ENCODE measurements at places on chromosomes 12 and 14.
A peak's percentile ranks its signal among the peaks of the same experiment; 100 is the strongest.

DNA sequence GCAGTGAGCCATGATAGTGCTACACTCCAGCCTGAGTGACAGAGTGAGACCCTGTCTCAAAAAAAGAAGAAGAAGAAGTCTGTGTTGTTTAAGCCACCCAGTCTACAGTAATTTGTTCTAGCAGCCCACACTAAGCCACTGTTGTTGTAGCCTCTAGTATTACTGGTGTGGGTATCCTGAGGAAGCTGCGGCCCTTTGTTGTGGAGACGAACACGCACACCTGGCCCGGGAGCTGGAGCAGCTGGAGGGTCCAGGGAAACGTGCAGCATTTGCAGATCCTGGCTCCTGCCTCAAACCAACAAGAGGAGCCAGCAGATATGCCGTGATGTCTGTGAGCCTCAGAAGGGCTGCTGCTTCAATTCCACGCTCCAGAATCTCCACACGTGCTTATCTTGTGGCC, 65.3 kb downstream of the MAP1LC3B2 start:
- no peak for DNase-seq

- no peak for DNase-seq
These were observed 156.8 kb upstream of the CLEC14A start for GRCh38 chr14:38412654-38413053.

DNA sequence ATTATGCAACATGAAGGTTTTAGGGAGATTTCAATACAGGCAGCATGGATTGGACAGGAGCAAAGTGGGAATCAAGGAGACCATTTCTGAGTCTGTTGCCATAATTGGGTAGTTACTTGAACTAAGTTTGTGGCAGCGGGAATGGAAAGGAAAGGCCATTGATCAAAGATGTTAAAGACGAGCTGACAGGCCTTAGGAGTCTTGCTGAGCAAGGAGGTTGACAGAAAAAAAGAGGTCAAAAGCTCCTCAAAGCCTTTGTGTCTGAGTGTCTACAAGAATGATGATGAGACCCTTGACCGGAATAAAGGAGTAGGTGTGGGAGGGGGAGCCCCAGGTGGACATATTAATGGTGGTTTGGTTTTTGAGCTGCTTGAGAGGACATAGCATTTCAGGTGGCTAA, 9.4 kb downstream of the PLEKHA5 start:
- no peak for DNase-seq

DNA sequence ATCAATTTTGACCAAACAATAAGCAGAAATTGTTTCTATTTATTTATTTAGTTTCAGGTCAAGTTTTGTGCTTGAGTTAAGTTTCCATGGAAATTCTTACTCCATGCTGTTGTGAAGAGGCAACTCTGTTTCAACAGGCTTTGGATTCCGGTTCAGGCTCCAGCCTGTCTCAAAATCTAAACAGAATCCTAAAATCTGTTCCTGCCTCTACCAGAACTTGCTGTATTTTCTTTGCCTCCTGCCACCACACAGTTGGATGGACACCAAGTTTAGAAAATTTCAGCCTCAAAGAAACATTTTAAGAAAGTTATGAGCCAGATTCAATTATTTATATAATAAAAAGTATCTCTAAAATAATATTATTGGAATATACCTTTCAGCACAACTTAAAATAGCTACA, 330.9 kb downstream of the FOXG1 start:
- DNase-seq = no peak

DNA sequence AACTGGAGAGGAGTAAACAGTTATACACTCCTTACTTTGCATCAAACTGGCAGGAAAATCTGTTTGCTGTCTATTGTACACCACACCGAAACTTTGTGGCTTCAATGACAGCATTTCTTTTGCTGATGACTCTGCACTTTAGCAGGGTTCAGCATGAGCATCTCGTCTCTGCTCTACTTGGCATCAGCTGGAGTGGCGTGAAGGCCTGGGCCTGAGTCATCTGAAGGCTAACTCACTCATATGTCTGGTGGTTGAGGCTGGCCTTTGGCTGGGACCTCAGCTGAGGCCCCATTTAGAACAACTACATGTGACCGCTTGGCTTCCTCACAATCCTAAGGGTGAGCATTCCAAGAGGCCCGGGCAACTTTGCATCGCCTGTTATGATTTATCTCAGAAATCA, 28.7 kb upstream of the REP15 start:
- DNase-seq = no peak

GRCh38 chr12:90122681-90123080, 414.0 kb upstream of the ATP2B1 start:
- DNase-seq = no peak

DNA sequence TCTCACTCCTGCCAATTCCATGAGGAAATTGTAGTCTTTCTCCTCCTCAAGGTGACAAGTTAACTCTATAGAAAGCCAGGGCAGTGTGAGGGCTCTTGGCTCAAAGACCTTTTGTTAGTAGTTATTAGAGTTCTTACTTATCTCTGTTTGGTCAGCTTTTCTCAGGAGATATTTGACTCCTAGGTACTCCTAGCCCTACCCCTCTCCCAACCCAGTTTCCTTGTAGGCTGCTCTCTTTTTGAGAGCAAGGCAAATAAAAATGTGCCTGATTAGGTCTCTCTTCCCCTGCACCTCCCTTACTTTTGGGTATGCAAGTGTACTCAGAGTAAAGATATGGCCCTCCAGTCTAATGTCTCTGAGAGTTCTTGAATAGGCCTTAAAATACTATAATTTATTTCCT, 23.8 kb downstream of the BTG1 start:
- DNase-seq = no peak

- no peak for DNase-seq
These were observed 30.8 kb downstream of the NOS1 start for GRCh38 chr12:117330441-117331113.

DNA sequence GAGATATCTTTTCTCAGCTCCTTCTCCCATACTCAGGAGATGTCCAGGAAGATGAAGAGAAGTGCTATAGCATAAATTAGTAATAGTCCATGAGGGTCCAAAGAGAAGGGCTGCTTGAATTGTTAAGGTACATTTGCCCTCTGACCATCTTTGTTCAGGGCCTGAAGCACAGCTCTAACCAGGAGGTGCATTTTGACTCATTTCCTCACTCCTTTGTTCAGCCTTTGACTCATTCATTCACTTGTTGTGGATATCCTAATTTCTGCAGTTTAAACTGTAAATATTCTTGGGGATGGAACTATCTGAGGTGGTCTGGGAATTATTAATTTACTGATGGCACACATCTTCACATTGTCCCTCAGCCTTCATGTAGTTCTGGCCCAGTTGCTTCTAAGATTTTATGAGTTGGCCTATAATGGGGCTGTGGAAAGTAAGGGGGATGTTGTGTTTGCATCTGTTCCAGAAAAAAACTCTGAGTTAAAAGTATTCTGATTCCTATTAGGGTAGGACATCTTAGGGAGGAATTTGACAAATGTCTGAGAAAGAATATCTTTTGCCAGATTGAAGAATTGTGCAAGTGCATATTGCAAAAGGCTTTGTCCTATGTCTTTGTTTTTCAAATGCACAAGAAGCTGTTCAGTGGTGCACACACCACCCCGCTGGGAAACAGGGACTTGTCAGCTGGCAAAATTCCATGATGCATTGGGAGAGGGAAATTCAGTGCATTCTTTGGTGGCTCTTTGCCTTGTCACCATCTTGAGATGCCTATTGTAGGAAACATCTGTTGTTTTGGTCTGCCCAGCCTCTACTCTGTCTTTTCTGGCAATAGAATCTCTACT, 22.1 kb downstream of the SMOC1 start:
- no peak for DNase-seq

GRCh38 chr14:28542040-28542439, 224.5 kb upstream of the FOXG1 start:
- DNase-seq = no peak

DNA sequence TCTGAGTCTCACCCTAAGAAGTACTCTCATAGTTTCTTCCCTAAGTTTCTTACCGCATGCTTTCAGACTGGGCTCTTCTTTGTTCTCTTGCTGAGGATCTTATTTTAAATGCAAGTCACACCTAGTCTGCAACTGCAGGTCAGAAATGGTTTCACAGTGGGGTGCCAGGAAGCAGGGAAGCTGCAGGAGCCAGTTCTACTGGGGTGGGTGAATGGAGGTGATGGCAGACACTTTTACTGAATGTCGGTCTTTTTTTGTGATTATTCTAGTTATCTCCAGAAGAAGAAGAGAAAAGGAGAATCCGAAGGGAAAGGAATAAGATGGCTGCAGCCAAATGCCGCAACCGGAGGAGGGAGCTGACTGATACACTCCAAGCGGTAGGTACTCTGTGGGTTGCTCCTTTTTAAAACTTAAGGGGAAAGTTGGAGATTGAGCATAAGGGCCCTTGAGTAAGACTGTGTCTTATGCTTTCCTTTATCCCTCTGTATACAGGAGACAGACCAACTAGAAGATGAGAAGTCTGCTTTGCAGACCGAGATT, 1.7 kb downstream of the FOS start:
- DNase-seq = no peak

DNA sequence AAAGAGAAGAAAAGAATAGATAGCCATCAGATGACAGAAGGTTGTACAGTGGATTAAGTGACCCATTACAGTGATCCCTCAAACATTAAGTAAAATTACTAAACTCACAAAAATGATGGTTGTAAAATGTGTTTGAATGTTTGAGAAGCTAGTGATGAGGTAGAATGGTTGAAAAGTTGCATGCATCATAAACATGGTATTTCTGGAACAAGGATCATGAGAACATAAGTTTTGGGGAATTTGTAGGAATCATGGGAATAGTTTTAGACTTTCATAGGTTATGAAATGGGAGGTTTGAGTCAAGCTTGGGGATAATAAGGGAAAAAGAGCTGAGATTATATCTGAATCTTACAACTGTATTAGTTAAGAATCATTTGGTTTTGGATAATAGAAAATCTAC, 34.1 kb upstream of the NEDD1 start:
- DNase-seq = no peak

DNA sequence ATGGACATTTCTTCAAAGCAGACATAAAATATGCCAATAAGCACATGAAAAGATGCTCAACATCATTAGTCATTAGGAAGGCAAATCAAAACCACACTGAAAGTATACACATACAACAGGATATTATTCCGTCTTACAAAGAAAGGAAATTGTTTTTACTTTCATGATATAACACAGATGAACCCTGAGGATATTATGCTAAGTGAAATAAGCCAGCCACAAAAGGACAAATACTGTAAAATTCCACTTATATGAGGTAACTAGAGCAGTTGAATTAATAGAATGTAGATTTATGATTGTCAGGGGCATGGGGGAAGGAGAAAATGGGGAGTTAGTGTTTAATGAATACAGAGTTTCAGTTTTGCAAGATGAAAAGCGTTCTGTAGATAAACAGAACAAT, 4.2 kb downstream of the ACYP1 start:
- no peak for DNase-seq

DNA sequence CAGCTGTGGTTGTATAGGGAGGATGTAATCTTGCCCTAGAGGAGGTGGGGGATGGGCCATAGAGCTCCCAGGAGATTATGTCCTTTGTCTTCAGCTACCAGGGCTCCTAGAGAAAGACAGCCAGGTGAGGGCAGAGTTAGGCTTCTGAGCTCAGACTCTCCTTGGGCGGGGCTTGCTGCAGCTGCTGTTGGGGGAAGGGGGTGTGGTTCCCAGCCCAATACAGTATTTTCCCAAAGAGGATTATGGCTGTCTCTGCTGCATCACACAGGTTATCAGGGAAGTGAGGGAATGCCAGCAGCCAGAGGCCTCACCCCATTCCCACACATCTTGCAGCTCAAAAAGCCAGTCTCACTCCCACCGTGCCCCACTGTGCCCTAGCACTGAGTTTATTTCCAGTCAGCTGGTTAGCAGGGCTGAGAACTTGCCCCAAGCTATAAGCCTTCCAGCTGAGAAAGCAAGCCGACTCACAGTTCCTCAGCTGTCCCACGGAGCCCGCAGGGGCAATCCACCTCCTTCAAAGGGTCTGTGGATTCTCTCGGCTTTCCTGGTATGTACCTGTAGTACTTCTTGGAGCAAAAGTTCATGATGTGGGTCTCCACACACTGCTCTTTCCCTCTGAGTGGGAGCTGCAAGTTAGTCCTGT, 217.3 kb upstream of the CPNE8 start:
- no peak for DNase-seq

DNA sequence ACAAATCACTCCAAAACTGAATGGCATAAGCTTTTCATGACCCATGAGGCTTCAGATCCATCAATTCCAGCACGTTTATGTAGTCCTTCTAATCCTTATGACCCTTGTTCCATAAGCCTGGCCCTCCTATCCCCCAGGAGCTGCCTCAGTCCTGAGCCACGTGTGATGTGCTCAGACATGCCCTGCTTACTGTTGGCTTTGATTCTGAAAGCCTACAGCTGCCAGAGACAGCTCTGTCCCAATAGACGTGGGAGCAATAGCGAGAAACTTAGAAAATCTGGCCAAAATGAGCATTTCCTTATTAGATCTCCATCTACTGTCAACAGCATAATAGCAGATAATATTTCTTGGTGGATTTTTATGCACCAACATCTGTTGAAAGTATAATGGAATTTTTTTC, 33.2 kb downstream of the DUSP6 start:
- no peak for DNase-seq

GRCh38 chr12:39048395-39048794, 143.0 kb upstream of the CPNE8 start:
- DNase-seq = no peak

- DNase-seq = no peak
These were observed 72.0 kb downstream of the ZFC3H1 start for GRCh38 chr12:71591601-71592000.

- no peak for DNase-seq
These were observed 204 bp downstream of the HSP90AA1 start for GRCh38 chr14:102086709-102086971.

DNA sequence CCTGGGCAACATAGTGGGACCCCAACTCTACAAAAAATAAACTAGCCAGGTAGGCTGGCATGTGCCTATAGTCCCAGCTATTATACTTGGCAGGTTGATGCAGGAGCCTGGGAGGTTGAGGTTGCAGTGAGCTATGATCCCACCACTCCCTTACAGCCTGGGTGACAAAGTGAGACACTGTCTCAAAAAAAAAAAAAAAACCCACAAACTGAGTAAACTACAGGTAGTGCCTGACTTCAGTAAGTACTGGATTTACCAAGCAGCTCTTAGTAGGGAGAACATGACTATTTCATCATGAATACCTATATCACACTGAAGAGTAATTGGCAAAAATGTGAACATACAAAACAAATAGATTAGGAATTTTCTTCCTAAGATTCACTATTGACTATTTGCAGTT, 32.4 kb upstream of the AP4S1 start:
- no peak for DNase-seq

GRCh38 chr12:51018956-51019355, 7.2 kb downstream of the SLC11A2 start:
- DNase-seq = no peak

GRCh38 chr12:123868791-123869190, 103.8 kb downstream of the CCDC92 start:
- no peak for DNase-seq

GRCh38 chr12:2785017-2785416, 9.8 kb upstream of the FKBP4 start:
- DNase-seq = no peak

DNA sequence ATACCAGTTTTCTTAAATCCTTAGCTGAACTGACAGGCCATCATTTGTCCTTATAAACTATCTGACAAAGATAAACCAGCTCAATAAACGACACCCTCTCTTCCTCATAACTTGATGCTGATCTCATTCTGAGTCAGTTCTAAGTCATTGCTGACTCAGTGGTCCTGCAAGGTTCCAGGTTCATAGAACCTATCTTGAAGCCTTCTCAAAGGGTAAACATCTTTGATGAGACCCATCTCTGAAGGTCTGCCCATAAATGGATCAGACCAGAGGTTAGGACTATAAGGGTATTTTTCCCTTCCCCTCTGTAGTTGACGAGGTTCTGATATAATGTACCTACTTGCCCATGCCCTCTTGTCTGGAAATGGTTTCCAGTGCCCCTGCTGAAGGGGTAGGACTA, 11.9 kb downstream of the NAA25 start:
- DNase-seq = peak; percentile 27

Measured in CD4-positive, alpha-beta T cell treated with Interleukin-15 for 4 hours (primary cell).